ENCODE measurements at places on chromosomes 7 and 10.

- no peak for DNase-seq
Observed at GRCh38 chr7:27548304-27548703, 114.4 kb downstream of the HIBADH start.

- no peak for DNase-seq
Observed at GRCh38 chr10:96238646-96239623, 32.4 kb downstream of the BLNK start.

- DNase-seq = no peak
Observed at GRCh38 chr10:49634069-49634660, 20.3 kb downstream of the CHAT start.

DNA sequence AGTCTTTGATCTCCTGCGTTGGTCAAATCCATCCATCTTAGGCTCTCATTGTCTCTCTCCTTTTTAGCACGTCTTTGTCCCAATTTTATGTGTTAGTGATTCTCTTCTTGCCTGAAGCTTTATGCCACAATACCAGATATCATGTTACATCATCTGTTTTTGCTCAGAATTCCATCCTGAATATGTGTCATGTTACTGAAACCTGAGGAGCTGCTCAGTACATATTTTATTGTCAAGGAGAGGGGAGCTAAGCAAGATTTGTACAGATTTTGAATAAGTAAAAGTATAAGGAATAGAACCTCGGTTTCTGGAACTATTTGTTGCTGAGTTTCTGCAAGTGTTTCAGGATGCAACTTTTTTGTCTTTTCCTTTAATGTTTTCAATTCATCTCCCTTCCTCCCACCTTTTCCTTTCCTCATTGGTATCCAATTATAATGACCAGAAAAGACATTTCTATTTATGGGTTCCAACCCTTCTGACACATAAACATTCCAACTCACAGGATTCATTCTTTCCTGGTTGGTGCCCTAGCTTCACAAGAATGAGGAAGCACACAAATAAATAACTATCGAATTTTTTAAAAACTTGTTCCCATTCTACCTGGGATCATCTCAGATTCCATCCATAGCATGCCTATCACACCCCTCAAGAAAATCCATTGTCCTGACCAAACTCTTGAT lies 291.8 kb downstream of the CRPPA start:
- DNase-seq = no peak

- DNase-seq = no peak
Observed at GRCh38 chr7:85275204-85275603, 88.3 kb upstream of the SEMA3D start.

DNA sequence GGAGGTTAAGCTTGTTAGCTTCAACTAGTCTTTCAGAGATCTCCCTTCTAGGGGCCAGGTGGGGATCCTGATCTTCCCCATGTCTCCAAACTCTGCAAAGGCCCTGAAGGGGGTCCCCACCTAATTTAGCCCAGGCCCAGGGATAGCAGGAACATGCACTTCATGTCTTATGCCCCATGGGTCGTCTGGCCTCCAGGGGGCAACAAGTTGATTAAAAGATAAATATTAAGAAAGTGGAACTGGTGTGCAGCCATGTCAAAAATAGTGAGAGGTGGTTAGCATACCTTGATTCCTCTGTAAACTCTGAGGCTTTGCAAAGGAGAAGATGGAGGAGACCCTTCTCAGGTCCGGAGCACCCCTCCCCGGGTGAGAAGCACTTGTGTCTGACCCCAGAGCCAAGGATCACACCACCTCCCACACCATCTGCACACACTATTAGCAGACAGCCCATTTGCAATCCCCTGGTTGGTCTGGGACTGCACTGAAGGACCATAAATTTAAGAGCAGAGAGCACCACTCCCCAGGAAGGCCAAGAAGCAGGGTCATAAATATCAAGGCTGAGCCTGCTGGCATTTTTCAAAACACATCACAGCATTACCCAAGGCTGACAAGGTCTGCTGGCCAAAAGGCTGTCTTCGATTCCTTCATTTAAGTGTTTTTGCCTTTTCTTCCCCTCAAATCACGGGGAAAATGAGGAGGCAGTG lies 44.2 kb upstream of the LRRC18 start:
- no peak for DNase-seq

DNA sequence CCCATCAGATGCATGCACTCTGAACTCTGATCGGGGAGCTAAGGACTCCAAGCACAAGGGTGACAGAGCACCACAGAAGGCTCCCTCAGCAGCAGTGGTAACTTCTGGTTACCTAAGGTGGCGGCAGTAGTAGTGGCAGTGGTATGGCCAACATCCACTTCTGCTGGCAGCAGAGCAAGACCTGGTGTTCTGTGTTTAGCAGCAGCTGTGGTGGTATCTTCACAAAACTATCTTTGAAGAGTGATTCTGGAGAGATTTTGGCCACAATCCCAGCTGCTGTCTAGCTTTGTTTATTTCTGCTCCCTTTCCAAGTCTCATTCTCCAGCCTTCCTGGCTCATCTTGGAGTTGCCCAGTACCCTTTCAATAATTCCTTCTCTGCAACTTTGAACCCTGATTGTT lies 102.4 kb upstream of the LRGUK start:
- no peak for DNase-seq
